Neuronal stem cell (in vitro differentiated cells): ENCODE measurements at places on chromosomes 5 and 9.

- DNase-seq: no peak
Measured at GRCh38 chr5:173864126-173865050, 23.8 kb upstream of the CPEB4 start.

DNA sequence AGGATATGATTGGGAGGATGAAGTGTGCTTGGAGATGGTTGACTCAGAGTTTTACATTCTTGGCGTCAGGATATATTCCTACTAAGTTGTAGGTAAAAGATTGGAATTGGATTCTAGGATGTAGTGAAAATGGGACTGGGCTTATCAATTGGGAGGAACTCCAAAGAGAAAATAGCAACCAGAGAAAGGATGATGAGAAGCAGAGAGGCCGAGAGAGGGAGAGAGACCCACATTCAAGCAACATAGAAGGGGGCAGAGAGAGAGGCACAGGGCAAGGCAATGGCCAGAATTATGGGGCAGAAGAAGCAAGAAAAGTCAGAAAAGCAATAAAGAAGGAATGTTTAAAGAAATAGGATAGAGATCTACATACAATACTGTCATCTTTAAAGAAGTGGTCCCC lies 217.9 kb upstream of the ACTBL2 start:
- DNase-seq: no peak

GRCh38 chr5:181044662-181045305 lies 4.7 kb downstream of the BTNL9 start:
- no peak for DNase-seq

DNA sequence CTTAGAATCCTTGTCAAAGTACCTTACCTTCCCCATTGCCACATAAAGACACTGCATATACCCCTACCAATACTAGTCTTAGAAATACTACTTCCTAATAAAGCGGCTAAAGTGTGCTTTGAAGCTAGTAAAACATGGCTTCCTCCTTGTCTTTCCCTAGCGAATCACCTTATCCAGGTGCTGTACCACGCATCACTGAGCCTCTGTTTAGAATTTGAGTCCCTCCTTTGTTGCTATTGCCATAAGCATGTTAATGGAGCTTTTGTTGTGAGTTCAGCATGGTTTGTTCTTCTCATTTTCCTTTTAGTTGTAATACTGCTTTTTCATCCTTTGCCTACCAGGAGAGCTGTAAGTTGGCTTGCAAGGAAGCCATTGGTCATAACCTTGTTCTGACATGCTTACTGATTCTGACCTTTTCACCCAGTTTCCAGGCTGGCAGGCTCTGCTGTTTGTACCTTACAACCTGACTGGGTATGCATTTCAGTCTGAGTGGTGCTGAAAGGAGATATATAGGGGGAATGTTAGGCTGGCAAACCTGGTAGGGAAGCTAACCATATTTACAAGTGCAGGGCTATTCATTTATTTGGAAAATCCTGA lies 49.8 kb downstream of the LMNB1 start:
- no peak for DNase-seq

- no peak for DNase-seq
Measured at GRCh38 chr5:88377240-88377639, 108.6 kb upstream of the TMEM161B start.

- no peak for DNase-seq
Measured at GRCh38 chr9:132673355-132673754, 3.1 kb downstream of the GTF3C4 start.

DNA sequence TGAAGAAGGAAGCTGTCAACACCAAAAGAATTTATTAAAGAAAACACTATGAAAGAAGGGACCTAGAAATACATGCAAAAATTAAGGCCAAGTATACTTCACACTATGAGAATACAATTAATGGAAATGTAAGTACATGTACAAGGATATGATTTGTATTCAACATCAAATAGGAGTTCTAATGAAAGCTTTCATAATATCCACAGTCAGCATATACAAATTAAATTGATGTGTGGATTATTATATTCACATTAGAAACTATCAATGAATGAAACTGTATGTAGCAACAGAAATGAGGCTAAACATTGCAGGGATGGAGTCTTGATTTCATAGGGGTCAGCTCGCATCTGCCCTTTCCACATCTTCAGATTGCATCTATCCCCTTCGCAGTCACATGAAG lies 401.5 kb downstream of the CTNND2 start:
- no peak for DNase-seq

DNA sequence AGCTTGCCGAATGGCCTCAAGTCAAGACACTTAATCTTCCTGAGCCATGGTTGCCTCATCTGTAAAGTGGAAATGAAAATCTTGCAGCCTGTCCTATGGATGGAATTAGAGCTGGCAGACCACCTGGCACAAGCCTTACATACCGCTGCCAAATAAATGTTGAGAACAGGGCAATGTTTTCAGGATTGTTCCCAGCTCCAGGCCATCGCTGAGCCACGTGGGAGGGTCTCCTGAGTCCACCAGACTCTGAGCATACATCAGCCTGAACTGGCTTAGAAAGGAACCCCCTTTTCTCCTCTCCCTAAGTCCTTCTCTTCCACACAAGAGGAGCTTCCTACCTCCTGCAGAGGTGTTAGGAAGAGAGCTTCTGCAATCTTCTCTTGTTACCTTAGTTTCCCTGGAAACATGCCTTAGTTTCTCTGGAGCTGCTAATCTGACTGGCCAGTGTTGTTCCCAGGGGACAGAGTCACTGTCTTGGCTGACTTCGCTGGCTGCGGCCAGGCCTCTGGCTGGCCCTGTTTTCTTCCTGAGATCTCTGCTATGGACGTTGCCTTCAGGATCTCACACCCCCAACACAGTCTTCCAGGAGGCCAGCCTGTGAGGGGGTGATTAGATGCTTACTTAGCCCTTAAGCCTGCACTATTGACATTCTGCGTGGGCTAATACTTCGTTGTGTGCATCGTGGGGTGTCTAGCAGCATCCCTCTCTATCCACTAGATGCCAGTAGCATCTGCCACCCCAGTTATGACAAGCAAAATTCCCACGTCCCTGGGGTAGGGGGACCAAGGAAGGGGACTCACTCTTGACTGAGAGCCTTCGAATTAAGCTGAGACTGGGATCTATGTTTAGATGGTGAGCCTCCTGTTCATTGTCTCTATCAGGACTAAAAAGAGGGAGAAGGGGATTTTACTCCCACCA lies 62.2 kb downstream of the BOD1 start:
- DNase-seq: no peak

GRCh38 chr9:37398464-37399025 lies 24.0 kb upstream of the GRHPR start:
- no peak for DNase-seq

DNA sequence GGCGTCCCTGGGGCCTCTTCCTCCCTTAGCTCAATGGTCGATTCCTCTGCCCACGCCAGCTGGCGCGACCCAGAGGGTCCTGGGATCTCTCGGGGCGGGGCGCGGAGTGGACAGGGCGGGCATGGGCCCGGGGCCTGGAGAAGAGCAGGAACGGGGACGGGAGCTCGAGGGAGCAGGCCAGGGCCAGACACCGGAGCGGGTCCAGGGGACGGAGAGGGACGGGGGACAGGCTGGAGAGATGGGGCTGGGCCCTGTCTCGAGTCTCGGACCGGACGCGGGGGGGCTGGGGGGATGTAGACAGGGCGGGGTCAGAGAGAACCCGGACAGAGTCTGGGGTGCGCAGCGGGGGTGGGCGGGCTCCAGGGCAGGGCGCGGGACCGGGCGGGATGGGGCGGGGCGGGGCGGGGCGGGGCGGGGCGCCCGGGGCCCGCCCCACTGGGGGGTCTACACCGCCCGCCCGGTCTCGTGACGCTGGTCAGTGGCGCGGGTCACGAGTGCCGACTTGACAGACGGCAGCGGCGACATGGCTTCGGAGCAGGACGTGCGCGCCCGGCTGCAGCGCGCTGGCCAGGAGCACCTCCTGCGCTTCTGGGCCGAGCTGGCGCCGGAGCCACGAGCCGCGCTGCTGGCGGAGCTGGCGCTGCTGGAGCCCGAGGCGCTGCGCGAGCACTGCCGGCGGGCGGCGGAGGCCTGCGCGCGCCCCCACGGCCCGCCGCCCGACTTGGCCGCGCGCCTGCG lies at the start of gene UAP1L1:
Gene UAP1L1 (plus strand): TSS at position 508 of the 738 bp plus-strand sequence. CDS start 16 bp downstream, at position 524.
- DNase-seq: no peak

DNA sequence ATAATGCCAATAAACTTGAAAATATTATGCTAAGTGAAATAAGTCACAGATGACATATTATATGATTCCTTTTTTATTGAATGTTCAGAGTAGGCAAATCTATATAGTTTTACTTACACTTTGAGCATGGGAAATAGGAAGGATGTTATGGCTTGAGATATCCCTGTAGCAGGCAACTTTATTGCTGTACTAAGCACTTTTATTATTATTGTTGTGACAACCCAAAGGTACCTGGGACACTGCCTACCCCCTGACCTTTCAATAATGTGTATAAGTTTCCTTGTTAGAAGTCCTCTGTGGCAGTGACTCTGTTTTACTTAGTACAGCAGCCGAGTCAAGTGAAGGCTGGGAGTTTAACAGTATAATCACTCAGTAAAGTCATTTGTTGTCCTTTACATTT lies 39.9 kb downstream of the SHOC1 start:
- no peak for DNase-seq

- peak; percentile 46 for DNase-seq
Measured at GRCh38 chr9:76868897-76869296, 37.0 kb downstream of the PRUNE2 start.

GRCh38 chr5:79575996-79576395 lies 36.2 kb upstream of the TENT2 start:
- no peak for DNase-seq

DNA sequence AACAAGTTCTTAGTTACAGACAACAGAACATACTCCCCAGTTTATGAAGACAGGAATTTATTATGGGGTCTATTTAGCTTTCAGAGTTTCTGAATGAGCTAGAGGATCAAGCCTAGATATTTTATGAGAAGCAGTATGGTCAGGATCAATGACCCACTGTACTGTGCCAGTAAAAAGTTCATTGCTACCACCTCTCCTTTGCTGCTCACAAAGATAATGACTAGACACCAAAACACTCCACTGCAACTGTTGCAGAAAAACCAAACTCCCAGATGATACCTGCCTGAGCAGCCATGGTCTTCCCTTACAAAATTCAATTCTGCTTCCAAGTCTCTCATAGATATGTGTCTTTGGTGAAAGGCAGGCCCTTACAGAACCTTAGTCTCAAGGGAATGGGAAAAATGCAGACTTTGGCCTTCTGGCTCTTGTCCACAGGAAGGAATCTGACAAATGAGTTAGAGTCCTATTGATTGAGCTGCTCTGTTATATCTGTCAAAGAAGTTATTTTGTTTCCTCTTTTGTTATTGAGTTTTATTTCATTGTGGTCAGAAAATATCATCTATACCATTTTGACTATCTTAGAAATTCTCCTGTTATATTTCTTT lies 74.7 kb upstream of the RASGRF2 start:
- no peak for DNase-seq

- no peak for DNase-seq
Measured at GRCh38 chr9:76803083-76803482, 38.8 kb downstream of the PCA3 start.

GRCh38 chr9:15529566-15530324 lies 19.0 kb upstream of the PSIP1 start:
- no peak for DNase-seq

DNA sequence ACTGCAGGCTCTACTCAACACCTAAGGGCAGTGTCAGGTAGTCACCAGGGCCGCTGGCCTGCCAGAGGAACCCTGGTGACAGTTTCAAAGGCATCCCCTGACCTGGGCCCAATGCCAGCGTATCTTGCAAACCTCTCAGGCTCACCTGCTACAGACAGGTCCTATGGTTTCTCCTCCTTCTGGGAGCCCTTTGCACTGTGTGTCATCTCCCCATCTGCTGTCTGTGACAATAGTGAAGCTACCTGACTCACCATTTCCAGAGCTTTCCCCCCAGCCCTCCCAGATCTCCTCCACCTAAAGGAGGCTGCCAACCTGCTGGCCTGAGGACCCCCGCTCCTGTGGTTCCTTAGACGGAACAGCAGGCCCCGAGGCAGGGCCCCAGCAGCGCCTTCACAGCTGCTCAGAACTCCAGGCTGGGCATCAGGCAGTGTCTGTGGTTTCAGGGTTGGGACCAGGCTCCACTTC lies 203.1 kb downstream of the FSTL4 start:
- no peak for DNase-seq

DNA sequence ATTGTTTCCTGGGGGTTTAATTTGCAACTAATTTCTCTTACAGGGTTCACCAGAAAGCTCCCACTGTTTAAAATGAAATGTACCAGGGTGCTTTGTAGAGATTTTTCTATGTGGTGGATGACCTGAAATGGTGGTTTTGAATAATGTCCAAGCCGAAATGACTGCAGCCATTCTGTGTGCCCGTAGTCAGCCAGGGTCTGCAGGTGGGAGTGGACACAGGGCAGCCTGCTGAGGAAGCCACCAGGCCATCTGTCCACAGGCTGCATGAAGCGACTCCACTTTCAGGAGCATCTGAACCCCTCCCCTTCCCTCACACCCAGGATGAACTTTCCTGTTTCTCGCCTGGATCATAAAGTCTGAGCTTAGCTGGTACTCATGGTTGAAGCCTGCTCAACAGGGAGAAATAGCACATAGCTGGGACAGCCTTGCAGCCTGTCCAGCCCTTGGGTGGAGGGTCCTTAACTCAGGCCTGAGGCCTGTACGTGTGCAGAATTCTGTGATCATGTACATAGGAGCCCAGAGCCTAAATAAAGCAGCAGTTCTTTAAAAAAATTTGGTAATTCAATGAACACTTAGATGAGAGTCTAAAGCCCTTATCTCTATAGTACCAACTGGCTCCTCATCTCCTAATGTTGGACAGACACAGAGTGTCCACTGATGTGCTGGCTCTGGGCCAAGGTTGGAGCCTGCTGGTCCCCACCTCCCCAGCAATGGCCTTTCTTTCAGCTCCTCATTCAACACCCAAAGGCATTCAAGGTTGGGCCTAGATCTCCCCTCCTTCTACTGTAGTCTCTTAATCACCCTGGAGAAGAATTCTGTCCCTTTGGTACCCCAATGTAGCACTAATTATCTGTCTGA lies 72.8 kb downstream of the SHB start:
- DNase-seq: no peak

DNA sequence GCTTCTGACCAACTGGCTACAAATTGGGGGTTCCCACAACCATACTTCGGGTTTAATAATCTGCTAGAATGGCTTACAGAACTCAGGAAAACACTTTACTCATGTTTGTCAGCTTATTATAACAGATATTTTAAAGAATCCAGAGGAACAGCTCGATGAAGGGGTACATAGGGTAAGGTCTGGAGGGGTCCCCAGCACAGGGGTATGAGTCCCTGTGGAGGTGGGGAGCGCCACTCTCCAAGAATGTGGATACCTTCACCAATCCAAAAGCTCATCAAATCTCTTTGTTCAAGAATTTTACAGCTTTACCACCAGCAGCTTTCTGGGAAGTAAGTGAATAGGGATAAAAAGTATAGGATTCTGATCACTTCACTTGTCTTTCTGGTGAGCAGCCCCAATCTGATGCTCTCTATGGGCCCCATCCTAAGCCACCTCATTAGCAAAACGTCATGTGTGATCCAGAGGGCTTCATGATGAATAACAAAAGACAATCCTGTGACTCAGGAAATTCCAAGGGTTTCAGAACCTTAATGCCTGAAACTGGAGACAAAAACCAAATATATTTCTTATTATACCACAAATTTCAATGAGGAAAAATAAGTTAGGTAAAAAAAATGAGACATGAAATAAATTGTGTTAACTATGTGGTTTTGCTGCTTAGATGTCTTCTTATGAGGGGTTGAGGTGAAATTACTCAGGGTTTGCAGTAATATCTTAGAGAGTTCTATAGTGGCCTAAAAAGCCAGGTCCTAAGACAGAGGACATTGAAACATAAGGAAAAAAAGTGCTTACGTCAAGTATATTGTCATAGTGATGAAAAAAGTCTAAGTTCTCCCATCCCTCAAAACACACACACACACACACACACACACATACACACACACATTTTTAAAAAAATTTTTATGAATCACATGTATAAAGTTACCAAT lies 290.5 kb downstream of the ANXA1 start:
- DNase-seq: no peak
